ENCODE measurements at places on chromosomes 3 and 15. TPM values are rescaled to one million over a fixed set of nuclear protein-coding genes. Genes with fewer than 3 reads are reported as not detected.

Gene ALDH1L1
- 0.28 TPM for total RNA-seq

Gene CHRM5
- not detected for total RNA-seq

Gene IL17RC
- 15.3 TPM for total RNA-seq

Gene IL12A
- total RNA-seq, result 1.1 TPM

Gene ISG20
- total RNA-seq, result 0.14 TPM

Gene SELENOT
- total RNA-seq, result 106 TPM

Gene P2RY1
- total RNA-seq, result 25.1 TPM

Gene CEMIP
- total RNA-seq, result not detected

Gene CCR5
- total RNA-seq, result not detected

Gene MYO5C
- total RNA-seq, result 3.3 TPM

Gene KLHL6
- total RNA-seq, result 0.33 TPM

Gene DLL4
- total RNA-seq, result 0.26 TPM

Gene VEPH1
- 3.3 TPM for total RNA-seq

Gene ECT2
- 117 TPM for total RNA-seq

Gene TTLL13
- 0.07 TPM for total RNA-seq
